ENCODE measurements at places on chromosomes 6 and 20.

- no peak for DNase-seq
These were observed 65.9 kb downstream of the PPP1R14C start for GRCh38 chr6:150208611-150209352.

GRCh38 chr20:62792182-62792939 is 3.9 kb upstream of the MRGBP start:
- DNase-seq: peak; percentile 36

- no peak for DNase-seq
These were observed 108.6 kb upstream of the CITED2 start for GRCh38 chr6:139483079-139483478.

DNA sequence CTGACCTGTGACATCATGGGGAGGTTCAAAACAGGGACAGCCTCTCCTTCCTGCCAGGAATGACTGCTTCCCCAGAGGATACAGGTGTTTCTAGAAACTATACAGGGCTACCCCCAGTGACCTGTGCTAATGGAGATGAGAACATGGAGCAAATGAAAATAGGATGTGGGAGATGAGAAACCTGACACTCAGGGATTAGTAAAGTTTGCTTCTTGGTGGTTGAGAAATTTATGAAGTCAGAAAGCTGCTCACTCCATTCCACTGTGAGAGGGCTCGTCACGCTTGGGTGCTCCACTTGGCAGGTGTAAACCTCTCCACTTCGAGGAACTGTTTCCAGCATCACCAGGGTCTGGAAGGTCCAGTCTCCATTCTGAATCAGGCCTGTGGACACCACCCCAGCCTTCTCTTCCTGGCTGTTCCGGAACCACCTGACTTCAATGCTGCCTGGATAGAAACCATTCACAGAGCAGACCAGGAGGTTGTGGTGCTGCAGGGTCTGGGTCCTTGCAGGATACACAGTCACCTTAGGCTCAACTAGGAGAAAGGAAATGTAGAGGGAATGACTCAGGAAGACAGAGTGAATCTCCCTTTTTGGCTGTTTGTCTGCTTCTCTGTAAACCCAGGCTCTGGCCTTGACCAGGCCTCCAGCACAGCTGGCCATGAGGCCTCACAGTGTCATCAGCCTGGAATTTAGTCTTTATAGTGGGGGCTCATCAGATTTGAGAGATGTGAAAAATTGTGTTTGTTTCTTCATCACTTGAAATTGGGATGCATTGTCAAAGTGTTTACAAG is 10.8 kb downstream of the HLA-DRB5 start:
- no peak for DNase-seq

GRCh38 chr6:163577404-163577803 is 162.9 kb downstream of the QKI start:
- DNase-seq: no peak
